Foreskin keratinocyte (primary cell): ENCODE measurements at places on chromosomes 11 and 22. TPM values are rescaled to one million over a fixed set of nuclear protein-coding genes. Genes with fewer than 3 reads are reported as not detected.
A peak's percentile ranks its signal among the peaks of the same experiment; 100 is the strongest.

GRCh38 chr11:105033781-105034180, 1.2 kb downstream of the CASP1 start:
- DNase-seq: no peak

- no peak for DNase-seq
Observed at GRCh38 chr11:18235394-18236334, 938 bp downstream of the SAA4 start.

- no peak for DNase-seq
Observed at GRCh38 chr11:91997226-91997625, 227.4 kb upstream of the FAT3 start.

- DNase-seq: peak; percentile 63
Observed at GRCh38 chr11:12165237-12165875, 55.0 kb downstream of the MICAL2 start.

- no peak for DNase-seq
Observed at GRCh38 chr11:75664389-75664788, 4.4 kb downstream of the MAP6 start.

Gene UPB1
- not detected in 2 replicates for total RNA-seq

DNA sequence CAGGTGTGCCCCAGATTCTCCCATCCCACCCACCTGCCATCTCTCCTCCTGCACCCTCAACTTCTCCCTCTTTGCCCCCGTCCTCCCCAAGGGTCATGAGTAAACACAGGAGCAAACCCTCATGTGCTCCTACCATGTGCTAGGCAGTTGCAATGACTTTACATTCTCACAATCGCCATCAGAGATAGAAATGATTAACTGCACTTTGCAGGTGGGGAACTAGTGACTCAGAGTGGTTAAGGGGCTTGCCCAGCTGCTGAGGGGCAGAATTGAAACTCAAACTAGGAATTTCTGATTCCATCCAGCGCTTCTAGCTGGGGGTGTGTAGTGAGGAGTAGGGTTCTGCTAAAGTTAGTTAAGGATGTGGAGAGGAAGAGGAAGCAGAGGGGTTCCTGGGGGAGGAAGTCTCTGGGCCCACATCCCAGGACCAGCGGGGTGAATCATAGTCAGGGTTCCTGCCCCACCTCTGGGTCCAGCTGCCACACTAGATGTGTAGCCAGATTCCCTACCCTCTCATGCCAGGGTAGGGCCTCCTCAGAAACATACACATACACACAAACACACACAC, 16.0 kb upstream of the PRG2 start:
- DNase-seq: no peak

DNA sequence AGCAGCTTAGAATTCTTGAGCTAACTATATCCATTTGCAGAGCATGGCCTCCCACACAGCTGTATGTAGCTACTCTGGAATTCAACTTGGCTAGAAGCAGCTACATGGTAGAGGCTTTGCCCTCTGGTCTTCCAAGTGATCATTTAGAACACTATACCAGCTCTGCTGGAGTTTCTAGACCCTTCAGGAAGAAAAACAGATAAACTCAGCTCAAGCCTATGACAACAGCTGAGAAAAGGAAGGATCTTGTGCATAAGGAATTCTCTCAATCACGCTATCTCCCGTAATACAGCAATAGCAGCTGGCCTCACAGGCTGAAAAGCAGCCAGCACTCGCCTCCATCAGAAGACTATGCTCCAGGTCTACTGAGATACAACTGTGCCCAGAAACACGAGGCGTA, 50.6 kb upstream of the APOA1 start:
- DNase-seq: no peak
